AG08396 (cell line): ENCODE measurements at places on chromosomes 1 and 21.

DNA sequence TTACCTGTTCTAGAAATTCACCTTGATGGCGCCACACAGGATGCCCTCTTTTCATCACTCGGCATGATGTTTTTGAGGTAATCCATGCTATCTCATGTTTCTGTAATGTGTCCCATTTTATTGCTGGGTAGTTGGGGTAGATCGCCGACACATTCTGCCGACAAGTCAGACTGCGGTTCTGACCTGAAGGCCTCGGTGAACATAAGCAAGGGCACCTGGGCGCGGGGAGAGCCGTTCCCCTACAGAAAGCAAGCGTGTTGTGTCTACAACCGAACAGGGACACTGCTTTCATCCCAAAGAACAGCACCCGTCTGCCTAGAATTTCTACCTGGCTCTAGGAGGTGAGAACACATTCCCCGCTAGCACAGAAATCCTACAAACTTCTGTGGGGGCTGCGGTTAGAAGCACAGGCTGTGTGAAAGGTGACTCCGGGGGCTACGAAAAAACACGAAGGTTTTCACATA, 149.2 kb downstream of the PPIAL4G start:
- DNase-seq: no peak

- DNase-seq: no peak
These were observed at the start of gene KRTAP6-1 for GRCh38 chr21:30613836-30614235. Gene KRTAP6-1, minus strand, starts transcription at chr21:30613930. Its CDS starts 26 bp downstream, at chr21:30613904.

GRCh38 chr21:34195335-34195734, 122.0 kb downstream of the MRPS6 start:
- DNase-seq: no peak

DNA sequence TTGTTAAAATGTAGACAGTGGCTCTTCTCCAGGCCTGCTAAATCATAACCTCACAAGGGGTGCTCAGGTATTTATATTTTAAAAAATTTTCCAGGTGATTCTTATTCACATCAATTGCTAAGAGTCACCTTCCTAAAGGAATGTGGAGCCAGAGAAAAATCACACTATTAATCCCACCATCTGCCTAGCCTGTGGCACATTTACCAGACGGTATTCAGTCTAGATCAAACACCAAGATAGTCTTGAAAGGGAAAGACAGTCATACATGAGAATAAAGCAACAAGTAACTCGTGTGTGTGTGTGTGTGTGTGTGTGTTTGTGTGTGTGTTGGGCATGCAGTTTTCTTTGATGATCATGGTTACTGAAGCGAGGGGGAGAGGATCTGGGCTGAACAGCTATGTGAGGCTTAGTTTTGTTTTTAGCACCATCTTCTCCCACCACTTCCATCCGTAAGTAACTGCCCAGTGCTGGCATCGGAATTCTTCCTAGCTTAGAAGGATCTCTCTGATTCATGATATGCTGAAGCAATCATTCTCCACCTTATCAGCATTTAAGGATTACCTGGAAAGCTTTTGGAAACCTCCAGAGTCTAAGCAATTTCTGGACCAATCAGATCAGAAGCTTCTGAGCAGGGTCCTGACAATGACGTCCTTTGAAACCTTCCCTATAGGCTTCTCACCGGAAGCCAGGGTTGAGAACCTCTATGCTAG, 2.4 kb upstream of the DPT start:
- no peak for DNase-seq

DNA sequence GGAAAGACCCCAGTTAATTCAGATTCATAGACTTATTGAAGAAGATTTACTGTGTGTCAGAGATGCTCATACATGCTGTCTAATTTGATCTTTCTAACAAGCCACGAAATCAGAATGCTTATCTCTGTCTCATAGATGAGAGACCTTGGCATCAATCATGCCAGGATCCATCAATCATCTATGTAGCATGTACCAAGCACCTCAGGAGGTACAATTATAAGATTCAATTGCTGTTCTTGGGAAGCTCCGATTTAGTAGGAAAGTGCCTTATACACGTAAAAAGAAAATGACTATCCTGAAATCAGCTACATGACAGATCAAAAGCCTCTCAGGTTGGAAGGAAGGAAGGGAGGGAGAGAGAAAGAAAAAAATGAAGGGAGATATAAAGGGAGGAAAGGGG, 18.5 kb upstream of the VTCN1 start:
- DNase-seq: no peak

- DNase-seq: no peak
These were observed 1035.7 kb downstream of the ADGRL2 start for GRCh38 chr1:82836213-82836972.

GRCh38 chr1:232508130-232508701, 121.7 kb downstream of the SIPA1L2 start:
- DNase-seq: no peak
